Hindlimb muscle (tissue), 1 donor: ENCODE measurements at places on chromosomes 4 and X.

DNA sequence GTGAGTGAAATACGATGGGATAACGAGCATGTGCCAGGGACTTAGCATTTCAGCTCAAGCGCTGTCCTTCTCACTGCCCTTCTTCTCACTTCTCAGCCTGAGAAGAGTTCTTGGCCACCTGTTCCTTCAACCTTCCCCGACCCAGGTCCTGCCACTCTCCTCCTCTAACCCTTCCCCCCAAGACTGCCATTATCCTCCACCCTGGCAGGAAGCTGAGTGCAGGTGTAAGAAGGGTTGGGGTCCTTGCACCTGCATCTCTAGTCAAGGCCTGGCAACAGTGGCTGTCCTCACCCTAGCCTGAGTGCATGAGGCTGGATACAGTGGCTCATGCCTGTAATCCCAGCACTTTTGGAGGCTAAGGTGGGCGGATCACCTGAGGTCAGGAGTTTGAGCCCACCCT, 19.9 kb upstream of the STIM2 start:
- no peak for DNase-seq

DNA sequence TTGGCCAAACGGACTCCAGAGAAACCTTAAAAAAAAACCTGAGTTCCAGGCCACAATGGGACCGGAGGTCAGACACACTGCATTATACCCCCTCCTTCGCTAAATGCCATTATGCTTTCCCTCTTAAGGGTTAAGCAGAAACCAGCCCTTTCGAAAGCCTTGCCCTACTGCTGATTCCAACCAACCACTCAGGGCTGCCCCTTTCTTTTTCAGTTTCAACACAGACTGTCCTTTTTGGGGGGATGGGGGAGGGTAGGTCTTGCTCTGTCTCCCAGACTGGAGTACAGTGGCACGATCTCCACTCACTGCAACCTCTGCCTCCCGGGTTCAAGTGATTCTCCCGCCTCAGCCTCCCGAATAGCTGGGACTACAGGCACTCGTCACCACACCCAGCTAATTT, 49.5 kb upstream of the MAN2B2 start:
- DNase-seq: no peak

GRCh38 chr4:42391355-42391664, 6.0 kb upstream of the SHISA3 start:
- no peak for DNase-seq

DNA sequence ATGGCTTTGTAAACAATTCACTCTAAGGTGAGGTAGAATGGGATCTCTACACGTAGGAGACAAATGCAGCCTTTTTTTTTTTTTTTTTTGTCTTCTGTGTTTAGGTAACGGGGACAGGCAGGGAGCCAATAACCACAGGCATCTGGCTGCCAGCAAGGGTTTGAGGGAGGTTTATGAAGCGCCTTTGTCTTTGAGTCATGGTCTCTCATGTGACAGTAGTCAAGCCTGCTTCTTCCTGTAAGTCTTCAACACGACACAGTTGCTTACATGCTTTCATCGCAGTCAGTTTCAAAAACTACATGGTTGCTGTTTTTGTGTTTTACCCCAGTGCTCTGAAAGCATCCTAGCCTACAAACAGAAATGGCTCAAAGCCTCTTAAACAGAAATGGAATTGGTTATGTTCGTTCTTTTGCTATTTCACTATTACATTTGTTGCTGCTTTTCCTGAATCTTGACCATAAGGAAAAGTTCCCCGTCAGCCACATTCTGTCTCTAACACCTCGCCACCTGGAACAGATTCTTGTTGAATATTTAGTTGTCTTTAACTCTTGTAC, 127.8 kb upstream of the METTL14 start:
- no peak for DNase-seq
